Activated naive CD8-positive, alpha-beta T cell treated with anti-CD3 and anti-CD28 coated beads, Interleukin-2, amount 50 U/mL, for 24 hours (primary cell): ENCODE measurements at places on chromosomes 16 and 17.
A peak's percentile ranks its signal among the peaks of the same experiment; 100 is the strongest.

GRCh38 chr17:64470625-64471024, 21.7 kb downstream of the MILR1 start:
- DNase-seq, result no peak

- no peak for DNase-seq
These were observed 180.1 kb downstream of the SPECC1 start for GRCh38 chr17:20189302-20189701.

GRCh38 chr17:76797241-76797840, 59.4 kb downstream of the MFSD11 start:
- DNase-seq, result no peak

DNA sequence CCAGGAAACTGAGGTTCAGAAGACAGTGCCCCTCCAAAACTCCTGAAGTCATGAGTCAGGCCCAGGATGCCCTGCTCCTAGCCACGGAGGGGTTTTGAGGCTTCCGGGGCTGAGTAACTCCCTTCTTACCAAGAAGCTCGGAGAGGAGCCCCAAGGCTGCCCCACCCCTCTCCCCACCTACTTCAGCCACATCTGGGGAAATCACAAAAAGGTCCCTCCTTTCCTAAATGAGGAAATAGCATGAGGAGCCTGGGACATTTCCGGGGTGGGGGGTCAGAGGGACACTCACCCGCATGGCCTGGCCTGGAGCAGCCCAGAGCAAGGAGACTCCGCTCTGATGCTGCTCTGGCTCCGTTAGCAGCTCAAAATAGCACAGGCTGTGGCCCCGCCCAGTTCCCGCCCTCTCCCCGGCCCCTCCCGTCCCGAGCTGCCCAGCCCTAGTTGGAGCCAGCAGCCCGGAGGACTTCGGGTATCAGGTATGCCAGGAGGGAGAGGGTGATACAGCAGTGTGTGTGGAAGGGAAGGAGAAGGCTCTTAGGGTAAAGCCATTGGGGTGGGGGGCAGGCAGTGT, 40.1 kb downstream of the MYO18A start:
- peak; percentile 85 for DNase-seq

GRCh38 chr16:4111748-4112696, 4.2 kb downstream of the ADCY9 start:
- no peak for DNase-seq

DNA sequence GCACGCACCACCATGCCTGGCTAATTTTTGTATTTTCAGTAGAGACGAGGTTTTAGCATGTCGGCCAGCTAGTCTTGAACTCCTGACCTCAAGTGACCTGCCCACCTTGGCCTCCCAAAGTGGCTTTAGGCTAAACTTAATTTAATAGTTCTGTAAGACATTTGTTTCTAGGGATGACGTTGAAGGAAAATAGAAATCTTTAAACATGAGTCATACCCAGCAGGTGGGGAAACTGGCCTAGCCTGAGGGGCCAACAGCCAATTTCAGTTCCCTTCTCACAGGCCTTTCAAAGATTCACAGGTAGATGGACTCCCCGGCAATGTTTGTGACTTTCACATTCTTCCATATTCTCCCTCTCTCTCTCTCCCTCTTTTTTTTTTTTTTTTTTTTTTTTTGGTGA, 18.1 kb upstream of the ITPRIPL2 start:
- no peak for DNase-seq

DNA sequence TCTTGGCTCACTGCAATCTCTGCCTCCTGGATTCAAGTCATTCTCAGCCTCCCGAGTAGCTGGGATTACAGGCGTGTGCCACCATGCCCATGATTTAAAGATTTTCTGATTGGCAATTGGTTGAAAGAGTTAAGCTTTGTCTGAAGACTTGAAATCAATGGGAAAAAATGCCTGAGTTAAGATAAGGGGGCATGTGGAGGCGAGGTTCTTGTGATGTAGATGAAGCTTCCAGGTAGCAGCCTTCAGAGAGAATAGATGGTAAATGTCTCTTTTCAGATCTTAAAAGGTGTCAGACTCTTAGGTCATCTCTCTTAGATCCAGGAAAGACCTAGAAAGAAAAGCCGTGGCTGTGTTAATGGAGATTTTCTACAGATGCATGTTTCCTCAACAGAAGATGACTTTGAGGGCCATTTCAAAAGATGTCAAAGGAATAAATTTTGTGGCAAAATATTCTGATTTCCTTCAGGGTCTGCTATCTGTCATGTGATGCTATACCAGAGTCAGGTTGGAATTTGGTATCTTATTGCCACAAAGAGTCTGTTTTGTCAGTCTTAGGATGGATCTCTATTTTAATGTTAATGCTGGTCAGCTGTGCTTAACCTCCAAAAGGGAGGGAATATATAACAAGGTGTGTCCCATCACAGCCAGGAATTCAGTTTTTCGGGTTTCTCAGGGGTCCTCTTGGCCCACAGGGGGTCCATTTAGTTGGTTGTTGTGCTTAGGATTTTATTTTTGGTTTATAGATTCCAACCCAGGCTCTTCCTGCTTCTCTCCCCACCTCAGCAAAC, 58.3 kb upstream of the AKTIP start:
- no peak for DNase-seq
